HS-5 (cell line): ENCODE measurements at places on chromosomes 16 and 17.

DNA sequence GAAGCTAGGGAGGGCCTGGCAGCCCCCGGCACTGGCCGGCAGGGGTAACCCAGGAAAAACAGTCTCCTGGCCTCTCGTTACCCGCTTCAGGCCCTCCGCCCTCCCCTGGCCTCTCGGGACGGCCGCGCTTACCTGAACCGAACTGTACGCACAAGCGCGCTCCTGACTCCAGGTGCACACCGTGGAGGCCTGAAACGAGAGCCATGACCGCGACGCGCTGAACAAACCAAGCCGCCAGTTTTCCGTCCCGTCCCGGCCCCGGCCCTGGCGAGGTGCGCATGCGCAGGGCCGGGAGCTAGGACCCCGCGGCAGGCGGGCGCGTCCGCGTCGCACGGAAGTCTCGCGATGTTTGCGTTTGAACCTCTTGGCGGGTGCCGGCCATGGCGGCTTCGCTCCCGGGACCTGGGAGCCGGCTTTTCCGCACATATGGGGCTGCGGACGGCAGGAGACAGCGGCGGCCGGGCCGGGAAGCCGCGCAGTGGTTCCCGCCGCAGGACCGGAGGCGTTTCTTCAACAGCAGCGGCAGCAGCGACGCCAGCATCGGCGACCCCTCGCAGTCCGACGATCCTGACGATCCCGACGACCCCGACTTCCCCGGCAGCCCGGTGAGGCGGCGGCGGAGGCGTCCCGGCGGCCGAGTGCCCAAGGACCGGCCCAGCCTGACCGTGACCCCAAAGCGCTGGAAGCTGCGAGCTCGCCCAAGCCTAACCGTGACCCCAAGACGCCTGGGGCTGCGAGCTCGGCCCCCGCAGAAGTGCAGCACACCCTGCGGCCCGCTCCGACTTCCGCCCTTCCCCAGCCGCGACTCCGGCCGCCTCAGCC is at the start of gene HASPIN:
Gene HASPIN (plus strand): TSS at position 348 of the 822 bp plus-strand sequence. CDS start 33 bp downstream, at position 381.
- peak; percentile 69 for DNase-seq

GRCh38 chr16:35862242-35862641 is 2402.8 kb downstream of the TP53TG3F start:
- no peak for DNase-seq

DNA sequence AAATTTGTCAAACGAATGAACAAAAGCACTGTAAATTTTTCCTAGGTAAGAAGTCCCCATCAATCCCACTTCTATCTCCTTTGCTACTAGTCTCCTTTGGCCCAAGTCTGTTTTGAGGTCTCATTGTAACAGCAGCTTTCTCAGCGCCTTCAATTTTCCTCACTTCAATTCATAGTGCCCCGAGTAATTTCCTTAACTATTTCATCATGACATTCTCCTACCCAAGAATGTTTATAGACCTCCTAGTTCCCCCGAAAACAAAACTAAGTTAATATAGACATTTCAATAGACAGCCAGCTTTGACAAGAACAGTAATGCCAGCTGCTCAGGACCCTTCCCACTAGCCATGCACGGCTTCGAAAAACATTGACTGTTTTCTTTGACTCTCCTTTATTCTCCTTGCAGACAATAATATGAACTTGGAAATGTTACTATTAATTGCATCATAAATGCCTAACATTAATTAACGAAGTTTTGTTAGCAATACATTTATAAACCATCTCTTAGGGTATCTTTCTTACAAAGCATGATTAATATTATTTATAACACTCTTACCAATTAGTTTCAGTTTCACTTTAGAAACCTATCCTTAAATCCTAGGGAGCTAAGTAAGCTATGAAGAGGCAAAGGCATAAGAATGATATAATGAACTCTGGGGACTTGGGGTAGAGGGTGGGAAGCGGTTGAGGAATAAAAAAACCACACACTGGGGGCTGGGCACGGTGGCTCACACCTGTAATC is 22.8 kb downstream of the GLG1 start:
- DNase-seq = no peak

GRCh38 chr17:78648293-78648692 is 71.1 kb upstream of the DNAH17 start:
- no peak for DNase-seq

- DNase-seq = no peak
Measured at GRCh38 chr17:42547698-42548069, 5.0 kb upstream of the HSD17B1 start.

- no peak for DNase-seq
Measured at GRCh38 chr17:40633871-40634270, 13.7 kb downstream of the SMARCE1 start.

- DNase-seq = no peak
Measured at GRCh38 chr17:600576-601243, 113.9 kb downstream of the VPS53 start.

- DNase-seq = no peak
Measured at GRCh38 chr16:27598931-27599565, 49.1 kb downstream of the KATNIP start.

- DNase-seq = no peak
Measured at GRCh38 chr16:67415872-67416793, at the start of gene ZDHHC1. TSS of gene ZDHHC1 (minus strand) at chr16:67416477. CDS start at chr16:67407775, 8,702 bp downstream.

DNA sequence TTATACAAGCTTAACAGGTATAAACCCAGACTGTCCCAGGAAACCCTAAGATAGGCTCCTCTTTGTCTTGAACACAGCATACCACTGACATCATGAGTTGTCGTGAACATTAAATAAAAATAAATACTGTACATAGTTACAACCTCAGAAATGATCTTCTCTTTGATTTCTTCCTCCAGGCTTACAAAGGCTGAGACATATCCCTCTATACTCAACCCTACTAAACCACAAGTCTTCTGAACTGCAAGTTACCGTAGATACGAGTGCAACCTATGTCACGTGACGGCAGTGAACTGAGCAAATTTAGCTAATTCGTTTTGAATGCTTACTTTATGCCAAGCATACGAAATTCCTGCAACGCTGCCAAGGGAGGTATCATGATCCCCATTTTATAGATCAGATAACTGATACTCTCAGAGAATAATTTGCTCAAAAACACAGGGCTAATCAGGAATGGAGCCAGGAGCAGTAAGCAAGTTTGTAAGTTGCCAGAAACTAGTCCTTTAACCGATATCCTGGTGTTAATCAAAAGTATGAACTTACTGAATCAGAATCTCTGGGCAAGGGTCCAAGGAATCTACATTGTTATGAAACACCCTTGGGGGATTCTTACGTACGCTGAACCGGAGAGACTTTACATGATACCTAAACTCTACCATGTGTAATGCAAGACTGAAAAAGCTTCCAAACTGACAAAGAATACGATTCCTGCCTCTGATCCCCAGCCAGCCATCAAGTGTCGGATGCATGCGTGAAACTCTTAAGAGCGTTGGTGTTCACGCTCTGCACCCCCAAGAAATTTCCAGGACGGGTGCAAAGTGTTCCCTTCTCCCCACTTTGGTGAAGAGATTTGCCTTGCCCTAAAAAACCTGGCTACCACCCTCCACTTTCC is 106.2 kb downstream of the XYLT1 start:
- DNase-seq = peak; percentile 71

DNA sequence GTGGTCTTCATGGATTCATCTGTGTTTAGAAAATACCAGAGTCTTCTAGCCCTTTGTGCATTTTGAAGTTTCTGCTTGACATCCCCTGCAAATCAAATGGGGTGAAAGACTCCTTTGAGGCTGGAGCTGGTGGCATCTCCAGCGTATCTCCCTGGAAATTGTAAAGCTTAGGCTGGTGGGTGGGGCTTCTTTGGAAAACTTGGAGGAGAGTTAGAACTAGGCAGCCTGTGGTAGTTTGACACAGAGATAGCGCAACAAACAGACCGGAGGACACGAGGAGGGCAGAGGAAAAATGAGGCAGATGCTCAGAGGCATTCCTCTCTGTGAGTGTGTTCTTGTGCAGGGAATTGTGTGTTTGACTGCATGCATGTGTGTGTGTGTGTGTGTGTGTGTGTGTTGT is 116.3 kb downstream of the IRX5 start:
- DNase-seq = no peak

- DNase-seq = no peak
Measured at GRCh38 chr17:70329721-70330120, 160.4 kb downstream of the KCNJ2 start.

- no peak for DNase-seq
Measured at GRCh38 chr17:63993368-63993985, 4.7 kb upstream of the PRR29 start.

DNA sequence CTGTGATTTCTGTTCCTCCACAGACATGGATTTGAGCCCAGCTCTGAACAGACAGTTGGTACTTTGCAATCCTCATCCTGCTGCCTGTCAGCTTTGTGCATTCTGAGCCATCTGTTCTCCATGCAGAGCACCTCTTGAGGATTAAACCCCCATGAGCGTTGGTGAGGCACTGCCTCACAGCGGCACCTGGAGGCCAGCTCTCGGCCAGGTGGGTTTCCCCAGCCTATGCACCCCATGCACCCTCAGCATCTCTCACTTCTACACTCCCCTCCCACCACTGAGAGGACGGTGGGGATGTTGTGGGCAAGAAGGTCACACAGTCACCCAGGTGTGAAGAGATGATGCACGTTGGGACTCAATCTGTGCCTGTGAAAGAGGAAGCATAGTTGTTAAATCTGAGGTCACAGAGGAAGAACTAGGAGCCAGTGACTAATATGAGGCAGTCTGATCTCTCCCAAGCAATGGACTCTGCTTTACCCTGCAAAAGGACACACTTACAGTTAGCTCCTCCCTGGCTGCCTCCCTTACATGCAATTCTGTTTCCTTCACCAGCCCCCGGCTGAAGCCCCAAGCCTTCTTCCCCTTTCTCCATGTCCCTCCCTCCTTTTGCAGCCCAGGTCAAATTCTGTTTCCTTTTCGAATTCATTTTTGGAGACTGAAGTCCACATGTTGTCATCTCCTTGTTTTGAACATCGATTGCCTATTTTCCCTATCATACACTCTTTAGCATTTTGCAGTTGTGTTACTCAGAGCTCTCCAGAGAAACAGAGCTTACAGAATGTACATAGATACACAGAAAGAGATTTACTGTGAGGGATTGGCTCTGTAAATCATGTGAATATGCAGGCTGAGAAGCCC is 58.5 kb downstream of the HS3ST3B1 start:
- DNase-seq = no peak

GRCh38 chr16:28096983-28097899 is 33.7 kb upstream of the GSG1L start:
- no peak for DNase-seq

DNA sequence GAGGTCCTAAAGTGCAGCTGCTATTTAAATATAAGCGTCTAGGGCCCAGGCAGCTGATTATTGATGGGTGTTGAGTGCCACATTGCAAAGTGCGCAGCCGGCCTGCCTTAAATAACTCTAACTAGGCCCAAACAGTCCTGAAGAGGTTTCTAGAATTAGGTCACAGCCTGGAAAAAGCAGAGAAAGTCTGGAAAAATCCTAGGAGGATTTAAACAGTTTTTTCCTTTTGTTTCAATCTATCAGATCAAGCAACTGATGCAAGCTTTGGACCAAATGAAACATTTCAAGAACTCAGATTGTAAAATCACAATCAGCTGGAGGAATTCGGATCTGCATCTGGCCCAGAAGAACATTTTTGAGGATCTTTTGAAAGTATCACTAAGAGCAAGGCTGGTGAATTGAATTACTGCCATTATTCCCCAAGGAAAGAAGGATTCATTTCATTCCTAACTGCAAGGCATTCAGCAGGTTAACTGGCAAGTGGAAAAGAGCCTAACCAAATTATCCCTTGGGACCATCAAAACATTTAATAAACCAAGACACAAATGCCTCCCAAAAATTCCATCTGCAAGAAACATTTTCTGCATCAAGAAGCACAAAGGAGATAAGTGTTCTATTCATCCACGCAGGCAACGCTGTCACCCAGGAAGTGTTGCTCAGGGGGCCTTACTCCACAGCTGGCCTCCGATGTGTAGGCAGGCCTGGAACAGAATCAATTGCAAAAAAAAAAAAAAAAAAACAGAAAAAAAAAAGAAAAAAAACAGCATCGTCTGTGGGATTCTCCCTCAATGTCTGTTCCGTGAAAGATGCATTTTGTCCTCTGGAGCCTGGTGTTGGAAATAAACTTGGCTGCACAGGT is 46.1 kb downstream of the IRX3 start:
- no peak for DNase-seq

DNA sequence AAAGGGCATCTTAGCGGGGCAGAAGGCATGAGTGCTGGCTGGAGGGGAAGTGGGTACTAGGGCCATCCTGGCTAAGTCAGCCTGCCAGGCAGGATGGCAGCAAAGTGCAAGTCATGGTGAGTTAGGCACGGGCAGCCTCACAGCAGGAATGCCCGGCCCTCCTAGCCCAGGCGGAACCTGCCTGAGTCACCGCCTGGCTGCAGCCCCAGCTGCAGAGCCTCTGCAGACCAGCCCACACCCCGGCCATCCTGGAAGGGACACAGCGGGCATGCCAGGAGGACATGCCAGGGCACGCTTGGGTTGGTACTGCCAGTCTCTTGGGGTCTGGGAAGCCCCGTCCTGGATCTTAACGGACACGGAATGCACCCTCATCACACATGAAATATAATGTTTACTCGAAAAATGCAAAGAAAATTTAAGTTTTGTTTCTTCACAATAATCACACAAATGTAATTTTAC is 5.0 kb upstream of the ALDH3A1 start:
- peak; percentile 28 for DNase-seq

GRCh38 chr16:2964475-2965336 is 631 bp downstream of the KREMEN2 start:
- no peak for DNase-seq

DNA sequence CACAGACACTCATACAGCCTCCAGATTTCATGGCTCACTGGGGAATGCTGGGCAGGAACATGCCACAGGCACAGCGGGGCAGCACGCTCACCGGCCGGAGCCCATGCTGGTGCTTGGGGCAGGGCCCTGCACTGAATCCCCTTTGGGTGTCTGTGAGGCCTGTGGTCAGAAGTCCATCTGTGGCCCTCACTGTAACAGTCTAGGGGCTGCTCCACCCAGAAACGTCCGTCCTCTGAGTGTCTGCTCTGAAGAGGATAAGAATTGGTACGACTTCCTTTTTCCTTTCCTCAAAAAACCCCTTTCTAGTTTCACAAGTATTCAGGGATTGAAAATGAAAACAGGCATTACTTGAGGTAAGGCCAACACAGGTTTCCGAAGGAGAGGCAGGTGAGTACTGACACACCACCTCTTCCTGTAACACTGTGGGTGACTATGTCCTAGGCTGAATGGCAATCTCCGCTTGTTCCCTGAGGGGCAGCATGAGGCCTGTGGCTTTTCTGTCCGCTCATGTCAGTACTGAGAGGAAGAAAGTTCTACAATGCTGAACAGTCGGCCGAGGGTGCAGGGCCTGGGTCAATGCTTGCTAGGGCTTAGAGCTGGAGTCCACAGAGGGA is 42.5 kb downstream of the TMEM11 start:
- DNase-seq = no peak

GRCh38 chr16:1274767-1275166 is 18.9 kb downstream of the TPSD1 start:
- DNase-seq = no peak
